Skeletal muscle tissue (tissue), 5 donors: ENCODE measurements at places on chromosomes 11 and 22. TPM values are rescaled to one million over a fixed set of nuclear protein-coding genes. Genes with fewer than 3 reads are reported as not detected.

The RANBP1 gene
- 85.1 TPM for total RNA-seq

The ENTHD1 gene
- not detected for total RNA-seq

The CECR2 gene
- total RNA-seq, result 8.9 TPM

The CNTN5 gene
- total RNA-seq, result 10.4 TPM

The SOX10 gene
- total RNA-seq, result 4.2 TPM

The DGAT2 gene
- 19.3 TPM for total RNA-seq

The SLC25A1 gene
- total RNA-seq, result 17.2 TPM

The IGLL5 gene
- not detected for total RNA-seq

The VSIG2 gene
- total RNA-seq, result not detected

The C22orf31 gene
- 1.6 TPM for total RNA-seq

The IL17REL gene
- total RNA-seq, result not detected

The GRK3 gene
- 6.3 TPM for total RNA-seq

The RAB36 gene
- 0.52 TPM for total RNA-seq

The PRG3 gene
- 2.6 TPM for total RNA-seq

The GAS2L1 gene
- total RNA-seq, result 3.1 TPM

The SYT13 gene
- total RNA-seq, result 0.52 TPM

The GALNT18 gene
- 9.4 TPM for total RNA-seq

The SERHL2 gene
- 2.6 TPM for total RNA-seq

The SPDYC gene
- total RNA-seq, result not detected

The SLC22A9 gene
- total RNA-seq, result not detected

The FKBP2 gene
- total RNA-seq, result 26.1 TPM

The ARVCF gene
- total RNA-seq, result 49.6 TPM
